ENCODE measurements at places on chromosomes 6 and 20. TPM values are rescaled to one million over a fixed set of nuclear protein-coding genes. Genes with fewer than 3 reads are reported as not detected.

Gene TXLNB
- 0.38 TPM for total RNA-seq

Gene HFE
- 3.3 TPM for total RNA-seq

Gene UBD
- 7.5 TPM for total RNA-seq

Gene RWDD2A
- 3.6 TPM for total RNA-seq

Gene HLA-DOA
- not detected for total RNA-seq

Gene CASS4
- total RNA-seq: under 0.01 TPM

Gene RIPK1
- 22.6 TPM for total RNA-seq

Gene BCAS4
- 1.1 TPM for total RNA-seq

Gene C6orf163
- 2.9 TPM for total RNA-seq

Gene COL11A2
- 0.33 TPM for total RNA-seq

Gene SLC2A10
- total RNA-seq: 8.8 TPM

Gene MAFB
- 5.9 TPM for total RNA-seq

Gene NR2E1
- total RNA-seq: not detected

Gene NINL
- 15.7 TPM for total RNA-seq

Gene NT5E
- total RNA-seq: 159 TPM

Gene TGM3
- not detected for total RNA-seq

Gene MRS2
- total RNA-seq: 27.4 TPM

Gene CYP39A1
- 0.33 TPM for total RNA-seq

Gene HTR1B
- total RNA-seq: 31.8 TPM

Gene DEFB119
- not detected for total RNA-seq

Gene DDX43
- 2.0 TPM for total RNA-seq

Gene BCAS1
- not detected for total RNA-seq

Gene SPATS1
- total RNA-seq: not detected

Gene PLEKHG1
- total RNA-seq: 30.7 TPM

Gene GDAP1L1
- total RNA-seq: not detected

Gene CDKN1A
- total RNA-seq: 196 TPM

Gene HDGFL1
- not detected for total RNA-seq

Gene MAS1
- not detected for total RNA-seq

Gene NOTCH4
- 53.6 TPM for total RNA-seq

Gene MATN4
- not detected for total RNA-seq

Gene TFAP2C
- total RNA-seq: not detected

Gene SIRPB2
- total RNA-seq: 4.2 TPM

Gene ADAM33
- under 0.01 TPM for total RNA-seq

Gene VNN1
- 0.29 TPM for total RNA-seq

Gene GRM1
- not detected for total RNA-seq

Gene FRMD1
- total RNA-seq: not detected

Gene RNF144B
- 75.1 TPM for total RNA-seq

Gene SNAP25
- not detected for total RNA-seq

Gene MICB
- 24.3 TPM for total RNA-seq

Data from vein endothelial cell (primary cell).